ENCODE measurements at places on chromosomes 11 and 22. TPM values are rescaled to one million over a fixed set of nuclear protein-coding genes. Genes with fewer than 3 reads are reported as not detected.

DNA sequence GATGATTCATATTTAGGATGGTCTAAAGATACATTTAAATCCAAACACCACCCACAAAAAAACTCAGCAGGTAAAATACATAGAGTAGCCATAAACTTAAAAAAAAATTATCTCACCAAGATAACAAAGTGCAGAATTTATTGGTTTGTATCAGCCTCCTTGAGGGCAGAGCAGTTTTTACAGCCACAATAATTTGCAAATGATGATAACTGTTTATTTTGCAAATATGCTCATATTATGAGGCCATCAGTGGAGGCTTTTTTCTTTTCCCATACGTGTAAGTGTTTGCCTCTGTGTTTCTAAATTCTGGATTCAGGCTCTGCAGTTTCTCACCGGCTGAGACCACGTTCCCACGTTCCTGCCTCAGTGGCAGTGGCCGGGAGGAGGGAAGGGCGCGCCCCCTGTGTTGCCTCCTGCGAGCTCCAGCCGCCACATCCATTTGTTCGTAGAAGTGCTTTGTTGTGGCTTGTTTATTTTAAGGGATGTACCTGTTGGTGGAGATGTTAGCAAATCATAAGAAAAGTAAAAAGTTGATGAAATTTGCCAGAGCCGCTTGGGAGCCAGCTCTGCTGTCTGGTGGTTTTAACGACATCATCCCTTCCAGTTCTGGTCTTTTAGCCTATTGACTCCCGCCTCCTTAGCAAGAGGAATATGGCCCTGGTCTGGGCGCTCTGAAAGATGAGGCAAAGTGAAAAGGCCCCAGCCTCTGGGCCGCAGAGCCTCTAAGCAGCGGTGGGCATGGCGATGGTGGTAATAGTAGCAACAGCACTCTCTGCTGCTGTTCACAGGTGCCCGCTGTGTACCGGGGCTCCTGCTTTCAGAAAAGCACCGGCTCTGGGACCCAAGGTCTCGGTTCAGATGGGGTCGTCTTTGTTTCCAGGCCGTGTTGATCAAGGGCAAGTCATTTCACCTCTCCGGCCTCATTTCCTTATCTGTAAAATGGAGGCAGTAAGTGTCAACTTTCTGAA lies 66.7 kb upstream of the PPARA start:
- DNase-seq: no peak

- DNase-seq: no peak
These were observed 100.6 kb downstream of the FBXO7 start for GRCh38 chr22:32574958-32575910.

IFITM5 gene
- total RNA-seq: not detected

PHF21B gene
- total RNA-seq: not detected

GRCh38 chr11:123833095-123833494 lies 26.9 kb upstream of the OR6M1 start:
- no peak for DNase-seq

GRCh38 chr11:70048279-70049024 lies 29.7 kb upstream of the ANO1 start:
- DNase-seq: no peak

DNA sequence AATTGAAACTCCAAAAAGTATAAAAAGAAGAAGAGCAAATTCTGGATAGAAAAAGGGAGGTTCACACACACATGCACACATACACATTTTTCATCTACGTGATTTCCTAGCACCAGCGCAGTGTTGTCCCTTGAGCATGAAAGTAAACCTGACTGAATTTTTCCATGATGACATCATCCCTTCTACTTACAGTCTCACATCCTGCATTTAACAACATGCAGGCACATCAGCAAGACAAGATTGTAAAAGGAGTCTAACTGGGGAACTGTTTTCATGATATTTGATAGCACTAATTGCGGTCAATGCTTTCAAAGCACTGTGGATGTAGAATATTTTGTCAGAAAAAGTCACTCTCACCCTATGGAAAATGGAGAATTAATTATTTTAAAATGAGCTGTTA lies 36.6 kb downstream of the GAS2 start:
- no peak for DNase-seq

MDK gene
- 178 TPM for total RNA-seq

DNA sequence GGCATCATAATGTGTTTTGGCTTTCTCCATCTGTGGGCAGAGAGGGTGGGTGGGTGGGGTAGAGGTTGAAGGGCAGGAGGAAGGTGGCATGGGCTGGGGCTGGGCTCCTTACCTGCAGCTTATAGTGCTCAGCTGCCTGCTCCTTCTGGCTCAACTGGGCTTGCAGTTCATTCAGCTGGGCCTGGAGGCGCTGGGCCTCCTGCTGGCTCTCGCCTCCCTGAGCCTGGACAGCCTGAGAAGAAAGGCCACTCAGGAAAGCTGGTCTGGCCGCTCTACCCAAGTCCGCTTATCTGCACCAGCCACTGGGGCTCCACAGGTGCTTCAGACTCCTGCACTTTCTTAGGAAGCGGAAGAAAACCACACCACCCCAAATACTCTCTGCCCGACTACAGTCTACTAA lies 10.4 kb downstream of the IL18BP start:
- no peak for DNase-seq

DNA sequence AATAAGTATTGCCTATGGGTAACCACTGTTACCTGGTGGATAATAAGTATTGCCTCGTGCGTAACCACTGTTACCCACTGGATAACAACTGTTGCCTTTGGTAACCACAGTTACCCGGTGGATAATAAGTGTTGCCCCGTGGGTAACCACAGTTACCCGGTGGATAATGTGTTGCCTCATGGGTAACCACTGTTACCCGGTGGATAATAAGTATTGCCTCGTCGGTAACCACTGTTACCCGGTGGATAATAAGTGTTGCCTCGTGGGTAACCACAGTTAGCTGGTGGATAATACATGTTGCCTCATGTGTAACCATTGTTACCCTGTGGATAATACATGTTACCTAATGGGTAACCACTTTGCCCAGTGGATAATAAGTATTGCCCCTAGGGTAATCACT lies 9.8 kb upstream of the NXPE4 start:
- DNase-seq: no peak

DNA sequence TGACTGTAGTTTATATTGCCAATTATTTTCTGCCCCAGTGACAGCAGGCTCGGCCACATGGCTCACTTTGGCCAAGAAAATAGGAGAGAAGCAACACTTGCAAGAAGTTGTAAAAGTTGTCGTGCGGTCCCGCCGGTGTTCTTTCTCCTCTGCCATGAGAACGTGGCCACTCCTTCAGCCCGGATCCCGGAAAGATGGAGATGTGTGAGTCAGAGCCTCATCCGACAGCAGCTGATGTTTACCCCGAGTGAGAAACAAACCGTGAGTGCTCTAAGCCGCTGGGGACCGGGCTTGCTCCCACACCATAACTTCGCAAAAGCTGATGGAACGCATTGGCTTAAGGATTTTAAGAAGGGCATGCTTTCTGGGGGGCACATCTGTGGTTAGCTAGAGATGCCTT lies 157.0 kb downstream of the CACNA1I start:
- peak; percentile 51 for DNase-seq

DNA sequence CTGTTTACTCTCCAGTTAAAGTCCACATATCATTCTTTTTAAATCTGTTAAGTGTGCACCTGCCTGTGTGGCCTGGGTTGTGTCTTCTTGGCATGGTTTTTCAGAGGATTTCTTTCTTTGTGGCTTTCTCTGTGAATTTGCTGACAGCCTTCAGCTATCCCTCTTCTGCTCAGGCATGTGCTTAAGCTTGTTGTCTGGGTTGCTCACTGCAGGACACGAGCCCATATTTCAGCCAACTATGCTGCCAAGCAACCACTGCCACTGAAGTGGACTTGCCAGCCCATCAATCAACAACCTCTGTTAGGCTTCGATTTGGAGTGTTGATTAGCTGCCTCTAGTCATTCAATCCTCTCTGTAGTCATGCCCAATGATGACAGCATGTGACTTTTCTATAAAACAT lies 18.4 kb downstream of the OR51I2 start:
- no peak for DNase-seq

GRCh38 chr11:90237004-90237403 lies 14.2 kb upstream of the CHORDC1 start:
- no peak for DNase-seq

GRCh38 chr22:27801202-27801615 lies 347 bp downstream of the MN1 start:
- DNase-seq: no peak

C11orf87 gene
- not detected for total RNA-seq

PATE4 gene
- total RNA-seq: not detected

DNA sequence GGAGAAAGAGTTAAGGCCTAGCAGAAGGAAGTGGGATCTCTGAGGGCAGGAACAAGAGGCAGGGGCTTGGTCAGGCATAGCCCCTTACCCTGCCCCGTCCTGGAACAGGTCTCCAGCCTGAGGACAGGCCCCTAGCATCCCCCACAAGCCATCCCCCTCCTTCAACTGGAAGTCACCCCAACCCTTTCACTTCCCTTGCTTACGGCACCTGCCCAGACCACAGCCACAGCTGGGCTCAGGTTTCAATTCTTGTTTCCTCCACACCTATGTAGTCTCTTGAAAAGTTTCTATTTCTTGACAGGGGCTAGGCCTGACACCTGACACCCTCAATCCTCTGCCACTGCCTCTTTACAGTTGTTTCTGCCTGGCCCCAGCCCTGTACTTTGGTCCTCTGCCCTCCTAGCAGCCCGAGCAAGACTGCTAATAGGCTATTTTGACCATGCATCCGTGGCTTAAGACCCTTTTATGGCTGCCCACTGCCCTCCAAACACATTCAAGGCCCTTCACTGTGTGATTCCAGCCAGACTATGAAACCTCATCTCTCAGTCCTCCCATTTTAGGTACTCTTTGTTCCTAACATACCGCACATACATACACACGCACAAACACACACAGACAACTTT lies 10.9 kb upstream of the FCHSD2 start:
- peak; percentile 86 for DNase-seq

APOL3 gene
- 15.2 TPM for total RNA-seq

GRCh38 chr11:40241524-40242051 lies 1217.9 kb downstream of the LRRC4C start:
- no peak for DNase-seq

- DNase-seq: no peak
These were observed 309.8 kb upstream of the CNTN5 start for GRCh38 chr11:98710986-98711385.

FAR1 gene
- total RNA-seq: 125 TPM

DNA sequence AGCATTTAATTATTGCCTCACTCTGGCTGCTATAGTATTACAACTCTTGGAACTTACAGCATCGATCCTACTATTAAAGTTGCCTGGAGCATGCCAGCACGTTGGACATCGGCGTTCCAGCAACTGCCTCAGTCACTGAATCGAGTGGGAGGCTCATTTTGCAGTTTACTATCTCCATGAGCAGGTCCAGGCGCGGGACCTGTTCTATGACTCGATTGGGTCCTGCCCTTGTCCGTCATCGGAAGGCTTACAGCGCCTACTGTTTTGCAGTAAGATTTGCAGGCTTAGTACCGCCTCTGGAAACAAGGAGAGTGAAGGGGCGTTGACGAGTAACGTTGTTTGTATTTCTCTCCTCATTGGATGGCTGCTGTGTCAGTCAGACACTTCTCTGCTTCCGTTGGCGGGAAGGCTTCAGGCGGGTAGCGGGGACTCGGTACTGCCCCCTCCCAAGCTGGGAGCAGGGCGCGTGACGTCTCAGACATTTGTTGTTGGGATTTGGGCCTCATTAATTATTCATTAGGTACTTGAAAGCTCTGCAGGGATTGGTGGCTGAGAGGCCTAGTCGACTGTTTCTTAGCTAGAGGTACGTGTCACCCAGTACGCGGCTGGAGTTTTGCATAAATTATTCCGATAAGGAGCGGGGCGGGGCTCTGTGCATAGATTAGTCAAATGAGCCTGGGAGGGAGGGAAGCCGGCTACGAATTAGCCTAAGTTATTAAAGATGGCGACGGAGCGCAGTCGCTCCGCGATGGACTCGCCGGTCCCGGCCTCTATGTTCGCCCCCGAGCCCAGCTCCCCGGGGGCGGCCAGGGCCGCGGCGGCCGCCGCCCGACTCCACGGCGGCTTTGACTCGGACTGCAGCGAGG lies at the start of gene GTPBP1:
TSS of gene GTPBP1 (plus strand) at position 710 of the 866 bp plus-strand sequence. CDS start at position 722, 12 bp downstream.
- DNase-seq: peak; percentile 99

GRCh38 chr11:123421589-123421988 lies 8.5 kb upstream of the GRAMD1B start:
- DNase-seq: no peak

DNA sequence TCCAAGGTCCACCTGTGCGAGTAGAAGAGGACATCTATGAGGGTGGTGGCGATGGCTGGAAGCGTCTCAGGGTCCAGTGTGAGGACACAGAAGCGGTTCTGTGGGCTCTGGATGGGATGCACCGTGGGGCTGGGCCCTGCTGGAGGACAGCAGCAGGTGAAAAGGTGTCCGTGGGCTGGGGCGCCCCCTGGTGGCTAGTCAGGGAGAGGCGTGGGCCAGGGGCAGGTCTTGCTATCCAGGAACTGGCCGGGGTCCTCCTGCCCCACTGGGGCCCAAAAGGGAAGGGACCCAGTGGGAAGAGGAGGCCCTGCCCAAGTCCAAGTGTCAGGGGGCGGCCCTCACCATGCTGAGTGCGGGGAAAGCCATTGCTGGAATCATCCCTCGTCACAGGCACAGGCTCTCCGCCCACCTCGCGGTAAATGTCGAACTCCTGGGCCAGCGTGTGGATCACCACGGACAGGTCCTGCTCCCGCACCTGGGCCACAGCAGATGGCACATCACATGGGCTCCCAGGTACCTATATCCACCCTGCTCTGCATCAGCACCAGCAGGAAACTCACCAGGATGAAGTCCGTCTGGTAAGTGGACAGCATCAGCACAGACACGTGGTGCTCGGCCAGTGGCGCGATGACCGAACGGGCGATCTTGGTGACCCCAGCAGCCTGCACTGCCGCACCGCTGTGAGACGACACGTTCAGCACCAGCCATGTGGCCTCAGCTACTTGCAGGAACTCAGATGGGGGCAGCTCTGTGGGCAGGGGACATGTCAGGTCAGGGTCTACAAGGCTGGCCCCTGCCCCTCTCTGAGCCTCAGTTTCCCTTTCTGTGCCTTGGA lies 2.3 kb downstream of the CASTOR1 start:
- peak; percentile 82 for DNase-seq

- no peak for DNase-seq
These were observed 11.5 kb upstream of the CRKL start for GRCh38 chr22:20905415-20906386.

GRCh38 chr11:64998690-64999431 lies 2.1 kb upstream of the BATF2 start:
- no peak for DNase-seq

SLC43A3 gene
- total RNA-seq: 38.8 TPM
